Hepatic stellate cell (primary cell): ENCODE measurements at places on chromosomes 11 and 22.

GRCh38 chr11:86978756-86979608, 23.8 kb upstream of the FZD4 start:
- no peak for DNase-seq

- DNase-seq: no peak
Measured at GRCh38 chr11:36373016-36374010, 77.2 kb downstream of the PRR5L start.

DNA sequence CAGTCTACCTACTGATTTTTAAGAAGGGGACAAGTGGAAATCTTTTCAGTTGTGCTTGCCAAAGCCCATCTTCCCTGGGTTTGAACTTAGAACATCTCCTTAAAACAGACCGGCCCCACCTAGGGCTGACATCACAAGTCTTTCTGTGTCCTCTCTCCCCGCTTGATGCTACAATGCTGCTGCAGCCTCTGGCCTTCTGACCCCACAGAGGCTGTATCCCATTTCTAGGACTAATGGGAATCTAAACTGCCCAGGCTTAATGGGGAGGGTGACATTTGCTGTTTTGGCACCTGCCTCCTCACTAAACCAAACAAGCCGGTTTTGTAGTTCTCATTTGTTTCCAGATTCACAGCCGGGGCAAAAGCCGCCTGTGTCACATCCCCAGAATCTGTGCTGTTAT, 121.3 kb upstream of the CADM1 start:
- DNase-seq: no peak

- no peak for DNase-seq
Measured at GRCh38 chr11:86774417-86774816, 25.9 kb upstream of the PRSS23 start.

DNA sequence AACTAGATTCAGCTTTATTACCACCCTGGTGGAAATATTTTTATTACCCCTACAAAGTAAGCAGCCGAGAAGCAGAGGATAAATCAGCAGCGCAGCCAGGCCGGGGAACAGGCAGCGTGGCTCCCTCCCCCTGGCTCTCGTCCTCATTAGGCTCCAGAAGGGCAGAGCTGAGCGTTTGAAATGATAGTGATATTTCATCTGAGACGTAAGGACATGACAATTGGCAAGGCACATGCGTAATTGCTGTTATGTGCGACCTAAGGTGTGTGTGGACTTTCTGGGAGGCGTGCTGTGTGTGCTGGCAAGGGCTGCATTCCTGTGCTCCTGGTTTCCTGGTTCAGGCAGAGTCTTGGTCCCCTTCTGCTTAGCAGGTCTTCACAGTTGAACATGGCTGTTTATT, 247.8 kb downstream of the TBC1D22A start:
- no peak for DNase-seq

GRCh38 chr11:113174882-113175281, 139.5 kb upstream of the TTC12 start:
- DNase-seq: no peak

DNA sequence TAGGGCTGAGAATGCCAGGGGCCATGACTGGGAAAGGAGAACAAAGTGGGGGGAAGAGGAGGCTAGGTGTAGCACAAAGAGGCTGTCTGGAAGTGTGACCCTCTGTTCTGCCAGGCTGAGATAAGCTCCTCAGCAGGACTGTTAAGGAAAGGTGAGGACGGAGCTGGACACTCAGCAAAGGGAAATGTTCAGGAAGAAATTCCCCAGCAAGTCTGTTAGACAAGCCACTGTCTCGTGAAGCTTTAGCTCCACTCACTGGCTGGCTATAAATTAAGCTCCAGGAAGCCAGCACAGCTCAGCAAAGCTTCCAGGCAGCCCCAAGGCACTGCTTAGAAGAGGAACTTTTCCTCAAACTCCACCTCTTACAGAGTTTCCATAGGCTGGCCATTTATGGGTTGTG, 181.2 kb upstream of the API5 start:
- DNase-seq: no peak

DNA sequence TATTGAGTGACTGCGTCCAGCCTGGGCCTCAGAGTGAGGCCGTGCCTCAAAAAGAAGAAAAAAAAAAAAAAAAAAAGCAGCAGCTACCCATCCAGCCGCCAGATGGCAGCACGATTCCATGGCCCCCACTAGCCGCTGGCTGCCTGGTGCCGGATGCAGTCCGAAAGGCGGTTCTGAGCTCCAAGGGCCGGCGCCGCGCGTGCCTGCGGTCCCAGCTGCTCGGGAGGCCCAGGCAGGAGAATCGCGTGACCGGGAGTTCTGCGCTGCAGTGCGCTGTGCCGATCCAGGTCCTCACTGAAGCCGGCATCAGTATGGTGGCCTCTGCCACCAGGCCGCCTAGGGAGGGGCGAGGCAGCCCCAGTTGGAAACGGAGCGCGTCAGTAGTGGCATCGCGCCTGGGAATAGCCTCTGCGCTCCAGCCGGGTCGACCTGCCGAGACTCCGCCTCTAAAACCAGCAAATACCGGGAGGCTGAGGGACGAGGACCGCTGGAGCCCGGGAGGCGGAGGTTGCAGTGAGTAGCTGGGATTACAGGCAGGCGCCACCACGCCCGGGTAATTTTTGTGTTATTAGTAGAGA, 19.3 kb downstream of the SCARF2 start:
- peak; percentile 92 for DNase-seq

DNA sequence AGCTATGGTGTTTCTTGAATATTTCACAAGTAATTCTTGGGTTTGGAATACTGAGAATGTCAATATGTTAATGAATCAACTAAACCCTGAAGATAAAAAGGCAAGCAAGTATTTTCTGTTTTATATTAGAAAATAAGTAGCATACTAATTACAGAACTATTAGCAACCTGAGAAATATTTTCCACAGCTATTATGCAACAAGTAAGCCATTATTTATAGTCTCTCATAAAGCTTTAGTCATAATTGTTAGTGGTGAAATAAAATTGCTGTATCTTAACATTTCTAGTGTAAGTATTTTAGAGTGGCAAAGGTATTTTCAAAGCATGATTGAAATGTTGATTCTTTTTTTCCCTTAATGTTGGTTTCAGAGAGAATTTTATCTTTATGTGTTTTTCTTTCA, 53.3 kb downstream of the FAR1 start:
- no peak for DNase-seq

DNA sequence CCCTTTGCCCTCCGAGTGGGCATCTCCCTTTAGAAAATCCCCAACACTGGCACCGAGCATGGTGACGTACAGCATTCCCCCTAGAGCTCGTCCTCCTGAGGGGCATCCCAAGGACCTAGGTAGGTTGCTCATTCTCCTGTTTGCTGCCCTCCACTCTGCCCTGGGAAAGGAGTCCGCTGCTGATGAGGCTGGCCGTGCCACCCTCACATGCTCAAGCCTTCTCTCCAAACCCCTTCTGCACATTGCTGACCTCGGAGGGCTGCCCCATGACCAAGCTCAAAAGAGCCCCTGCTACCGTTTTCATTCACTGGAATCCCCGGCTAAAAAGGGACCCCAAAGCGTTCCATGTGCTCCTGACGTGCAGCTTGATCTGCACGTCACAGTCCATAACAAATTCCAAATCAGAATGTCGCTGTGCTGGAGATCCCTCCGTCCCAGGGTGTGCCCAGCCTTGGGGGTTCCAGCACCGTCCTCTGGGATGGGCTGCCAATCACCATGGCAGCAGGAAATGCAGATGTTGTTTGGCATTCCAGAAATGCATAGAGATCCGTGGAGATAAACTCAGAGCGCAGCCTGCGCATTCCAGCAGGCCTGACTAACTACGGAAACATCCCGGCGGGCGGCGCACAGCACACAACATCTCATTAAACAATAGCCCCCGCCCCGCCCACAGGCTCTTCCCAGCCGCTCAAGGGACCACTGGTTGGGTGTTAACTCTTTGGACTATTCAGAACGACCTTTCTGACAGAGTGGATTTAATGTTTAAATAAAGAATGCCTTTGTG, 26.3 kb upstream of the GNB1L start:
- DNase-seq: peak; percentile 99

DNA sequence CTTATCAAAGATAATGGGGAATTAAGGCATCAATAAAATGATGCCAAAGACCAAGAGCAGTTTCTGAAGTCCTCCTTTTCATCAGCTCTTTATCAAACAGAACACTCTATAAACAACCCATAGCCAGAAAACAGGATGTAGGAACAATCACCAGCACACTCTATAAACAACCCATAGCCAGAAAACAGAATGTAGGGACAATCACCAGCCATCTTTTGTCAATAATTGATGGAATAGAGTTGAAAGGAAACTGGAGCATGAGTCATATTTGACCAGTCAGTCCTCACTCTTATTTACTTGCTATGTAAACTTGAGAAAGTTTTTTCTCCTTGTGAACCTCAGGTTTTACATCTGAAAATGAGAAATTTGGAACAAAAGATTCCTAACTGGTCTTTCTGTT, 10.0 kb downstream of the MS4A2 start:
- DNase-seq: no peak

- DNase-seq: no peak
Measured at GRCh38 chr11:26329206-26329605, 2.7 kb upstream of the ANO3 start.

DNA sequence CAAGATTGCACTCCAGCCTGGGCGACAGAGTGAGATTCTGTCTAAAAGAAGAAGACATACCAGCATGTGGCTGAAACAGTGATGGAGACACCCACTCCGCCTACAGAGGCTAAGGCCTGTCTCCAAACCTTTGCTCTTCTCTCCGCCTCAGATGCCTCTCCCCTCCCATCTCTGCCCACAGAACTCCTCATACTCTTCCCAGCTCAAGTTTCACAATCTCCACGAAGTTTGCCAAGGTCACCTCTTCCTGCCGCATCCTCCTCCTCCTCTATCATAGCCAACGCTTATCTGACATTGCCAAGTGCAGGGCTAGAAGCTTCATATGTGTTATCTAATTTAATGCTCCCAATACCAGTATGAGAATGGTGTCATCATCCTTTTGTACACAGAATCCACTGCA, 25.9 kb upstream of the FBLN1 start:
- no peak for DNase-seq

DNA sequence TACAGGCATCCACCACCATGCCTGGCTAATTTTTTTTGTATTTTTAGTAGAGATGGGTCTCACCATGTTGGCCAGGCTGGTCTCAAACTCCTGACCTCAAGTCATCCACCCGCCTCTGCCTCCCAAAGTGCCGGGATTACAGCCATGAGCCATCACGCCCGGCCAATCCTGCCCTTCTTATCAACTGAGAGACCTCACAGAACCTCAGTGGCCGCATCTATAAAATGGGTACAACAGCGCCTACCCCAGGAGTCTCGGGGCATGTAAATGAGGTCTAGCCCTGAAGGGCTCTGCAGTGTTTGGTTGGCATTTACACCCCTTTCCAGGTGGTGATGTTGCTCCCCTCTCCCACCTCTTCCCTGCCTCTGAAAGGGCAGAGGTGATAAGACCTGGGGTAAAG, 11.7 kb downstream of the SYNGR1 start:
- no peak for DNase-seq

DNA sequence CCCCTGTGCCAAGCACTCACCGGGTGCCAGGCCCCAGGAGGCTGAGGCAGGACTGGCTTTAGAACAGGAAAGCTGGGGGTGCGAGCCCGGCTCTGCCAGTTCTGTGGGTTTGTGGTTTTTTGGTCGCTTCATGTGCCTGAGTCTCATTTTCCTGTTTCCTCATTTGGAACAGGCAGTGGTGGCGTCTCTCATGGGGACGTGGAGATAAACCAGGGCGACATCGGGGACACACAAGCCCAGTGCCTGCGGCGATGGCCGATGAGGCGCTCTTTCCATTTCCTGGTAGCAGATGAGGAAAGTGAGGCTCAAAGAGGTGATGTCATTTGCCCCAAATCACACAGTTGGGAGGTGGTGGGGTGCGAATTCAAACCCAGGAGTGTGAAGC, 20.8 kb upstream of the CHKA start:
- no peak for DNase-seq

GRCh38 chr11:78532991-78533390, 41.7 kb downstream of the NARS2 start:
- no peak for DNase-seq

DNA sequence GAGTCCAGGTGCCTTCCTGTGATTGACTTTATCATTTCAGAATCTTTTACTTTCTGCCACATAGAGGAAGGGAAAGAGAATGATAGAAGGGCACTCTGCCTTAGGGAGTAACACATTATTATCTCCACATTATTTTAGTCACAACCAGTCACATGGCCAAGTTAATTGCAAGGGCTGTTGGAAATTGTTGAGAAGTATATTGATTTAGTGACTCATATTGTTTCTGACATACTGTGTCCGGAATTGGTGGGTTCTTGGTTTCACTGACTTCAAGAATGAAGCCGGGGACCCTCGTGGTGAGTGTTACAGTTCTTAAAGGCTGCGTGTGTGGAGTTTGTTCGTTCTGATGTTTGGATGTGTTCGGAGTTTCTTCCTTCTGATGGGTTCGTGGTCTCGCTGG, 8.7 kb downstream of the OR51B4 start:
- DNase-seq: no peak

- DNase-seq: no peak
Measured at GRCh38 chr11:107722662-107723061, 10.8 kb upstream of the SLN start.

DNA sequence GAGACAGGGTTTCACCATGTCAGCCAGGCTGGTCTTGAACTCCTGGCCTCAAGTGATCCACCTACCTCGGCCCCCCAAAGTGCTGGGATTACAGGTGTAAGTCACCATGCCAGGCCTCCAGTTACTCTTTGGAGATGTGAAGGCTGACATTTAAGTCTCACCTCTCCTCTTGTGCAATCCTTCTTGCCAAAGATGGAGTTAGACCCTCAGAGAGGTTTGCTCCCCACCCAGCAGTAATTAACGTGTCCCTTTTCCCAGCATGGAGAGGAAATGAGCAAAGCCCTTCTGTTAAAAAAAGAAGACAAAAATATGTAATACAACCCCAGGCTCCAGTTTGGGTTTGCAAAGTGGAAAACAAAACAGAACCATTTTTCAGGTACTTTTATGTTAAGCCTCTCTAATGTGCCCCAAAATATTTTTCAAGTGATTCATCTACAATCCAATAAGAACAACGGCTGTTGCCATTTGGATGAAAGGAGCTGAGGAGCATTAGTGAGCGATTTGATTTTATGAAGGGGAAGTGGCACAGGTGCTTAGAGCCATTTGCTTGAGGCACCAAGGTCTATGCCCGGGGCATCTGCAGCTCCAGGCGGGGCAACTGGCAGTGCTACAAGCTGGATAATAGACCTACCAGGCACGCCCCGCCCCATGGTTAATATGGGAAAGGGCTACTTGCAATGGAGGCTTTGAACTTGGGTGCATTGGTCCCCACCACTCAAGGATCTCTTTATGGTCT, 57.2 kb downstream of the GRIK4 start:
- DNase-seq: no peak

GRCh38 chr11:75869661-75870455, 54.8 kb downstream of the UVRAG start:
- no peak for DNase-seq

GRCh38 chr11:115656669-115657068, 152.5 kb upstream of the CADM1 start:
- DNase-seq: no peak

GRCh38 chr11:70415642-70416395, 17.5 kb downstream of the CTTN start:
- no peak for DNase-seq
